Tongue (tissue), 3 donors: ENCODE measurements at places on chromosomes 16 and 17. TPM values are rescaled to one million over a fixed set of nuclear protein-coding genes. Genes with fewer than 3 reads are reported as not detected.

The KRTAP2-2 gene
- total RNA-seq: not detected

DNA sequence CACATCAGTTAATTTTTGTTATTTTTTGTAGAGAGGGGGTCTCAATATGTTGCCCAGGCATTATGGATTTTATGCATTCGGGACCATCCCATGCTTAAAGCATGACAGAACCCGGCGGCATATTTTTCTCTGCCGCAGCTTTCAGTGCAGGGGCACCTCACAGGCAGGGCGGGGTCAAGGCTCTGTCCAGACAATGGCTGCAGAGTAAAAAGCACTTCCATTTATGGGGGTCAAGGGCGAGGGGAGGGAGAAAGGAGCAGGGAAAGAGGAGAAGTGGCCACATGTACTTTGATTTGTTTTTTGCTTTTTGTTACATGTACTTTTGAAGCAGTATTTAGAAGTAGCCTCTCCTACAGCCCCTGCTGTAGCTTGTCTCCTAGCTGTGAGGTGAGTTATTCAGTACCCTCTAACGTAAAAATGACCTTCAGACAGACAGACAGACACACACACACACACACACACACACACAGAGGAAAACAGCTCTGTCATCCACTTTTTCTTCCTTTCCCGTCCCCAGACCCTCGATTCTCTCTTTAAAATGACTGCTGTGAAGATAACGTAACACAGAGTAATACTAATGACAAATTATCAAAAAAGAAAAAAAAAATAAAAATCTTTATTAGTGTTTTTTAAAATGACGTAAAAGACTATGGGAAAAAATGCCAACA lies 856 bp upstream of the SCPEP1 start:
- DNase-seq: no peak

- DNase-seq: peak; percentile 82
Observed at GRCh38 chr17:29726715-29727252, 104.1 kb upstream of the CORO6 start.

- DNase-seq: peak; percentile 73
Observed at GRCh38 chr16:85199069-85199725, 86.9 kb upstream of the CIBAR2 start.

The MPV17L gene
- total RNA-seq: 14.8 TPM

The CACNG3 gene
- total RNA-seq: not detected

- peak; percentile 89 for DNase-seq
Observed at GRCh38 chr17:27236717-27237315, 57.1 kb upstream of the WSB1 start.
